ENCODE measurements at places on chromosomes 13 and 19. TPM values are rescaled to one million over a fixed set of nuclear protein-coding genes. Genes with fewer than 3 reads are reported as not detected.

HSD11B1L gene
- 6.3 TPM for total RNA-seq

F2RL3 gene
- 7.0 TPM for total RNA-seq

BRCA2 gene
- total RNA-seq, result 4.8 TPM

WIZ gene
- total RNA-seq, result 5.7 TPM

PRRG2 gene
- total RNA-seq, result 3.7 TPM

SLC7A10 gene
- total RNA-seq, result not detected

CAMSAP3 gene
- total RNA-seq, result 0.19 TPM

ZFR2 gene
- total RNA-seq, result not detected

RPS19 gene
- total RNA-seq, result 1,298 TPM

GAS6 gene
- total RNA-seq, result 210 TPM

CD79A gene
- total RNA-seq, result not detected

SCN1B gene
- 5.4 TPM for total RNA-seq

DENND1C gene
- total RNA-seq, result not detected

SIGLEC8 gene
- total RNA-seq, result not detected

All from bladder microvascular endothelial cell (primary cell).